ENCODE measurements at places on chromosomes 4 and X.

DNA sequence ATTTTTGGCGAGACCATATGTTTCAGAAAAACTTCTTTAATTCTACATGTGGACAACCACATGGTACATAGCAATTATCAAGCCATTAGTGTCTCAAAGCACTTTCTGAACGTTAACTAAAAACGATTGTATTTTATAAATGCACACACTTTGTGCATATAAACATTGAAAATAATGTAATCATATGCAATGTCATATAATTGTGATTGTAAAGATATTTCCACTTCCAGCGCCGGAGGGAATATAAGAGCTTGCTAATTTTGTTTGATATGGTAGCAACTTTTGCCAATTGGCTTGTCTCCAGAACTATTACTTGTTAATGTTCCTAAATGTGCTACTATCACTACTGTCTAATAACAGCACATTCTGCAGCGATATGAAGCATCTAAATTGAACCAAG is 162.3 kb upstream of the SMIM31 start:
- no peak for DNase-seq

GRCh38 chrX:96619588-96619987 is 65.1 kb upstream of the DIAPH2 start:
- no peak for DNase-seq

GRCh38 chr4:40192114-40193015 is 4.5 kb upstream of the RHOH start:
- DNase-seq: no peak

DNA sequence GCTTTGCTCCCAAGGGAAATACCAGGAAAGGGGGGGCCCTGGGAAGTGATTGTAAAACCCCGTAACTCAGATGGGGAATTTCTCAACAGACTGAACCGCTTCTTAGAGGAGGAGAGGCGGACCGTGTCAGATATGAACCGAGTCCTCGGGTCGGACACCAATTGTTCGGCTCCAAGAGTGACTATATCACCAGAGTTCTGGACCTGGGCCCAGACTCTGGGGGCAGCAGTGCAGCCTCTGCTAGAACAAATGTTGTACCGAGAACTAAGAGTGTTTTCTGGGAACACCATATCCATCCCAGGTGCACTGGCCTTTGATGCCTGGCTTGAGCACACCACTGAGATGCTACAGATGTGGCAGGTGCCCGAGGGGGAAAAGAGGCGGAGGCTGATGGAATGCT is 1.0 kb downstream of the PNMA3 start:
- no peak for DNase-seq

DNA sequence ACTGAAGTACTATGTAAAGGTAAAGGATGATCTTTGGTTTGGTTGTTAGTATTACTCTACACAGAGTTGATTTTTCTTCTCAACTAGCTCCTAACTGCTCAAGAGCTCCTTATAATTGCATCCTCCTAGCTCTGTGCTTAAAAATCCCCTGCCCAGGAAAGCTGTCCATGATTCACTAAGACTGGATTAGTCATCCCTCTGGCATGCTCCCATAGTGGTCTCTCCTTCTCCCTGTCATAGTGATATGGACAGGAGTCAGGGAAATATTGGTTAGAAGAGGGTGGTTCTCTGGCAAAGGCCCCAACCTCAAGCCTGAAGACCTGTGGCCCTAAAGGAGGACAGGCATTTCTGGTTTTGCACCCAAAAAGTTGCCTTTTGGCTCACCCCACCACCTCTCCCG is 242.3 kb upstream of the KCNIP4 start:
- peak; percentile 42 for DNase-seq
